Natural killer cell treated with Interleukin-12 subunit alpha and Interleukin-12 subunit beta and Interleukin-15 and Interleukin-18, amount 100 ng/mL, for 72 hours (primary cell): ENCODE measurements at places on chromosomes 5 and 9.
A peak's percentile ranks its signal among the peaks of the same experiment; 100 is the strongest.

- H3K4me3 ChIP-seq = no peak overlapping the region
- no peaks in the 10 kb centered on the region for H3K36me3 ChIP-seq
Measured at GRCh38 chr5:74126294-74126693, 500.3 kb downstream of the ARHGEF28 start.

DNA sequence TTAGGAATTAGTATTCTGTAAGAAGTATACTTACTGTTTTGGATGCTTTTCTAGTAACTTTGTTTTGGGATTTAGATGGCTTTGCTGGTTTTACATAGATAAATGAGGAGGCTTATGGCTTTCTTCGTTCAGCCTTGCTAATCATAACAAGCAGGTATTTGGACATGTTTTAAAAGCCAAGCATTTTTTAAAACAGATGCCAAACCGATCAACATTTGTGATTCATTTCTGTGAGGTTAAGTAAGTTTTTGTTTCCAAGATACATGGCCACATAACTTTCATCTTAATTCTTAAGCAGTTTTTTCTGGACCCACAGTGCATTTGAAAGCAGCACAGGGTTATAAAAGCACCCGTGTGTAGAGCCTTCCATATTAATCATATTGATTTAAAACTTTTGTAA is 21.7 kb downstream of the TARS1 start:
- H3K36me3 ChIP-seq = peaks cover 47% of the 10 kb centered on the region
- H3K27me3 ChIP-seq = no peaks in the 10 kb centered on the region
- DNase-seq = no peak
- H3K27ac ChIP-seq = no peak overlapping the region
- H3K4me3 ChIP-seq = no peak overlapping the region

GRCh38 chr5:151618907-151619306 is 27.8 kb upstream of the FAT2 start:
- no peaks in the 10 kb centered on the region for H3K4me1 ChIP-seq
- no peak for DNase-seq

DNA sequence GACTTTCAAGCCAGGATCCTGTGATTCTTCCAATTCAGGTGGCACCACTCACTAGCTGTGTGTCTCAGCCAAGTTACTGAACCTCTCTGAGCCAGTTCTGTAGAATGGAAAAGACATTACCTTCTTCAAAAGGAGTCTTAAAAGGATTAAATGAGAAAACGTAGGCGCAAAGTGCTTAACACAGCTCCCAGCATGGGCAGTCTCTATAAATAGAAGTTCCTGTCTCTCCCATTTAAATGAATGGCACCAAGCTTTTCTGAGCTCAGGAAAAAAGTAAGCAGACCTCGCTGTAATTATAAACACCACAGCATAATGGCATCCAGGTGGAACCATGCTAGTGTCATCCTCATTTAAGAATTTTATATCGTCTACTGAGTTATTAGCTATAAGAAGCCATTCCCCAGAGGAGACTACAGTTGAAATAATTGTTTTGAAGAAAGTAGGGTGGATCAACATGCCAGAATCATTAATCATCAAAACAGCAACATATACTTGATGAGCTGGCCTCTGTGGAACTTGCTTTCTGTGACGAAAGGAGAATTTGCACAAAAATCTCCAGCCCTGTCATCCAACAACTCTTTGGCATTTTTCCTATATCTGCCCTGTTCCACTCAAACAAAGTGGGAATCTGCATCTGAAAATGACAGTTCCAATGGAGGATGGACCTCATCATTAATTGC is 188.9 kb downstream of the SPOCK1 start:
- H3K27ac ChIP-seq = no peak overlapping the region
- H3K36me3 ChIP-seq = no peaks in the 10 kb centered on the region
- H3K4me3 ChIP-seq = no peak overlapping the region
- H3K27me3 ChIP-seq = peaks cover 17% of the 10 kb centered on the region
- DNase-seq = no peak

DNA sequence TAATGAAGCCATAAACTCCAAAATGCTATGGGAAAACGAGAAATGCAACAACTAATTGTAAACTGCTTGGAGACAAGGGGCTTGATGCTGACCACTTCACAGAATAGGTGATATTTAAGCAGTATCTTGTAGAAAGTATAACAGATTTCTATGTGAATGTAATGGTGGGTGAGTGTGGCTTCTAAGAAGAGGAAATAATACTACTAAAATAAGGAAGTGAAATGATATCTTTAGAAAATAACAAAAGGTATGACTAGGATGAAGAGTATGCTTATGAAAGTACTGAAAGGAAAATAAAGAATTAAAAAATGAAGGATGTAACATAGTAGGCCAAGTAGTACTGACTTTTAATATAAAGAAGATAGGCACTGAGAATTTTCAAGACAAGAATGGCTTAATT is 94.2 kb downstream of the AGTPBP1 start:
- no peaks in the 10 kb centered on the region for H3K27me3 ChIP-seq
- no peak for DNase-seq
- H3K36me3 ChIP-seq = peaks cover under 1% of the 10 kb centered on the region
- H3K27ac ChIP-seq = no peak overlapping the region
- peaks cover 17% of the 10 kb centered on the region for H3K4me1 ChIP-seq
- no peak overlapping the region for H3K4me3 ChIP-seq

- no peaks in the 10 kb centered on the region for H3K36me3 ChIP-seq
- H3K27me3 ChIP-seq = no peaks in the 10 kb centered on the region
- H3K4me1 ChIP-seq = peaks cover 40% of the 10 kb centered on the region
- peak overlapping the region; percentile 50 for H3K4me3 ChIP-seq
Measured at GRCh38 chr5:141960449-141961323, 2.7 kb upstream of the PCDH12 start.

- no peak overlapping the region for H3K4me3 ChIP-seq
- H3K27ac ChIP-seq = no peak overlapping the region
- no peaks in the 10 kb centered on the region for H3K36me3 ChIP-seq
- peaks cover 9% of the 10 kb centered on the region for H3K27me3 ChIP-seq
Measured at GRCh38 chr9:107350443-107350842, 67.4 kb downstream of the RAD23B start.

GRCh38 chr9:111588846-111589245 is 10.6 kb downstream of the PTGR1 start:
- no peaks in the 10 kb centered on the region for H3K36me3 ChIP-seq
- no peak for DNase-seq

DNA sequence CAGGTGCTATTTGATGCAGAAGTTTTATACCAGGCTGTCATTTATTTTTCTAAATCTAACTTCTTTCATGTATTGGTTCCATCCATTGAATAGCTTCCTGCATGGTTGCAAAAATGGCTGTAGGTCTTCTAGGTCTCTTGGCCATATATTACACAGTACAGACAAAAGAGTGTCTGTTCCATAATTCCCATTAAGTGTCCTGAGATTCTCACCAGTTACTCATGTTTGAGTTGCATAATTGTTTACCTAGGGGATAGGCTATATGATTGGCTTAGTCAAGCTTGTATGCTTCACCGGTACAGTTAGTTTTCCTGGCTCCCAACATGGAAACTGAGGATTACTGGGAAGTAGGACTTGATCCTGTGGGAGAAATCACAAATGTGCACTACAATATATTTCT is 399.4 kb upstream of the NUDT12 start:
- no peaks in the 10 kb centered on the region for H3K4me1 ChIP-seq
- DNase-seq = no peak
- H3K27ac ChIP-seq = no peak overlapping the region

GRCh38 chr5:116598911-116599310 is 24.3 kb upstream of the SEMA6A start:
- no peak overlapping the region for H3K27ac ChIP-seq
- H3K27me3 ChIP-seq = peaks cover 5% of the 10 kb centered on the region
- no peaks in the 10 kb centered on the region for H3K4me1 ChIP-seq
- H3K36me3 ChIP-seq = no peaks in the 10 kb centered on the region

DNA sequence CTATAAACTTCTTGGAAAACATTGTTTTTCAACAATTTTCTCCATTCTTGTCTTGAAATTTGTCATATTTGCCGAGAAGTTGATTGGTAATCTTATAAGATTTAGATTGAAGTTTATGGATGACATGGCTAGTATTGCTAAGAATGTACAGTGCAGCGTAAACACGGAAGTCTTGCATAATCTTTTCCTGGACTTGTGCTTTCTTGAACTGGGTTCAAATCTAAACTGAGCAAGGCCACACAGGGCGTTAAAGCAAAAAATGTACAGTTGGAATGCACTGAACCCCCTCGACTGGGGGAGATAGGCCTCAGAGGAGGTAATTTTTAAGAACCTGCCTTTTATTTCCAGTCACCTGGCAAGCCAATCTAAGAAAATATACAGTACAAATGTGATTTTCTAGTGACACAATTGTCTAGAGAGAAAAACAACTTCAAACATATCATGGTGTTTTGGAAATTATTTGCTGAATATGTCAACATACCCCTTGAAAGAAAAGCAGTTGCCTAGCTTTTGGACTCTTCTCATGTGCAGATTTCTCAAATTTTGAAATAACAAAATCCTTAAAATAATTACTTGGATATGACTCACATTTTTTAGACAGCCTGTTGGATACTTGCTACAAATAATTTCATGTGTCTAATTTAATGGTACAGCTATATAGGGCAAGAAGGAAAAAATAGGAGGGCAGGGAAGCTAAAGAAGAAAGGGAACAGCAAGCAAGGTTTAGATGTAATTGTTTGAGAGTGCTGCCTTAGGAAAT is 18.5 kb upstream of the GAS1 start:
- H3K27ac ChIP-seq = no peak overlapping the region
- no peak for DNase-seq
- H3K4me3 ChIP-seq = no peak overlapping the region
- no peaks in the 10 kb centered on the region for H3K36me3 ChIP-seq
- H3K4me1 ChIP-seq = no peaks in the 10 kb centered on the region
- H3K27me3 ChIP-seq = peaks cover 14% of the 10 kb centered on the region

- H3K4me3 ChIP-seq = no peak overlapping the region
- no peak overlapping the region for H3K27ac ChIP-seq
- H3K27me3 ChIP-seq = no peaks in the 10 kb centered on the region
- DNase-seq = no peak
- H3K4me1 ChIP-seq = no peaks in the 10 kb centered on the region
Measured at GRCh38 chr5:164332349-164333196, 827.2 kb downstream of the MAT2B start.

DNA sequence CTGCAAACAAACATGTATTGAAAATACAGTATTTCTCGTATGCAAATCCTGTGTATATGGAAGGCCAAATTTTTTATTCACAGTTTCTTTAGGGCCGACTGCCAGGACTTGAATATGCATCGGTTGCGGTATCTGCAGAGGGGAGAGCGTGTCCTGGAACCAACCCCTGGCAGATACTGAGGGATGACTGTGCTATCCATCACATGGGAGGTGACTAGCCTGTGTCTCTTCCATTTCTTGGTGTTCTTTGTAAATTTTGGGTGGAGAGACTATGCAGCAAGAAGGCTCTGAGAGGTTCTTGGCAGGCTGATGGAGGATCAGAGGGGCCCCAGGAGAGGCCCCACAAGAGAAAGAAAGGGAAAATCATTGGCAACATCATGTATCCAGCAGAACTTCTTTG is 384.3 kb downstream of the YTHDC2 start:
- no peak for DNase-seq
- no peaks in the 10 kb centered on the region for H3K27me3 ChIP-seq
- no peak overlapping the region for H3K27ac ChIP-seq
- no peaks in the 10 kb centered on the region for H3K4me1 ChIP-seq
- no peak overlapping the region for H3K4me3 ChIP-seq

GRCh38 chr5:19241690-19242089 is 746.3 kb downstream of the CDH18 start:
- no peak for DNase-seq
- no peaks in the 10 kb centered on the region for H3K27me3 ChIP-seq
- peaks cover 7% of the 10 kb centered on the region for H3K36me3 ChIP-seq
- H3K4me3 ChIP-seq = no peak overlapping the region
- H3K4me1 ChIP-seq = no peaks in the 10 kb centered on the region
- H3K27ac ChIP-seq = no peak overlapping the region

GRCh38 chr9:15400281-15400941 is 22.3 kb upstream of the SNAPC3 start:
- DNase-seq = no peak
- H3K4me3 ChIP-seq = no peak overlapping the region
- H3K27me3 ChIP-seq = no peaks in the 10 kb centered on the region
- H3K4me1 ChIP-seq = no peaks in the 10 kb centered on the region
- H3K36me3 ChIP-seq = no peaks in the 10 kb centered on the region
- H3K27ac ChIP-seq = no peak overlapping the region

- no peak overlapping the region for H3K4me3 ChIP-seq
- no peak for DNase-seq
- no peaks in the 10 kb centered on the region for H3K36me3 ChIP-seq
- H3K4me1 ChIP-seq = no peaks in the 10 kb centered on the region
- H3K27me3 ChIP-seq = no peaks in the 10 kb centered on the region
Measured at GRCh38 chr9:18566121-18566520, 92.2 kb downstream of the ADAMTSL1 start.

- no peaks in the 10 kb centered on the region for H3K27me3 ChIP-seq
- H3K27ac ChIP-seq = no peak overlapping the region
- no peak overlapping the region for H3K4me3 ChIP-seq
- H3K36me3 ChIP-seq = no peaks in the 10 kb centered on the region
Measured at GRCh38 chr5:54091307-54092130, 218.9 kb downstream of the ARL15 start.

DNA sequence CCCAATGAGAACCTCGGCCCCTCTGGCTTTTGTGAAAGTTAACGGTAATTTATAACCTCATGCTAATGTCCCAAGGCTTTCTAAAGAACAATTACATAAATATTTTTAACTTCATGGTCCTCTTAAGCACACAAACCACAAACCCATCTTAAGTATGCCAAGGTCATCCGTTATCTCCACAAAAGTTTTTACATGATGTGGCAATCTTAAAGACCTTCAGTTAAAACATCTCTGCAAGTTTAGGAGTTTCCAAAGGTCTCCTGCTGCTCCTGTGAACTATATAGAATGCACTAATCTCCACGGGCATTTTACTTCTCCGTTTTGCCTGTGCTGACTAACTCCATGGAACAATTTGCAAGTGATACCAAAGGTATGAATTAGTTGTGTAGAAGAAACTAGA is 228.2 kb downstream of the TLE1 start:
- H3K27ac ChIP-seq = no peak overlapping the region
- no peak for DNase-seq
- no peaks in the 10 kb centered on the region for H3K36me3 ChIP-seq
- H3K27me3 ChIP-seq = peaks cover 13% of the 10 kb centered on the region
- no peak overlapping the region for H3K4me3 ChIP-seq
- H3K4me1 ChIP-seq = no peaks in the 10 kb centered on the region

DNA sequence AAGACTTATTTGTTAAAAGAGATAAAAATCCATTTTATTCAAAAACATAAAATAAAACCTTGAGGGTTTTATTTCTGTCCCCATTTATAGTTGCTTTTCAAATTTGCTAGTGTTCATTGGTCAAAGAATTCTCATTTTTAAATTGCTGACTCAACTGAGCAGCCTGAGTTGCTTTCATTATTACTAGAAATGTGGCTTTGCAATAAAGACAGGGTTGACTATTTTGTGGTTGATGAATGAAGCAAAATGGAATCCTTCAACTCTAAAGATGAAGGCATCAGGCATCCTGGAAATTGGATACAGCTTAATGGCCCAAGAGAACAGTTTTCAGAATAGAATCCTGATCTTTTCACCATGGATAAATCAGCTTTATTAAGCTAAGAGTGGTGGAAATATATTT is 23.9 kb upstream of the PPP3R2 start:
- no peaks in the 10 kb centered on the region for H3K36me3 ChIP-seq
- no peaks in the 10 kb centered on the region for H3K4me1 ChIP-seq
- H3K27ac ChIP-seq = no peak overlapping the region
- H3K4me3 ChIP-seq = no peak overlapping the region
- no peak for DNase-seq
- no peaks in the 10 kb centered on the region for H3K27me3 ChIP-seq

- peak; percentile 82 for DNase-seq
- H3K36me3 ChIP-seq = peaks cover 10% of the 10 kb centered on the region
- H3K27me3 ChIP-seq = no peaks in the 10 kb centered on the region
- peak overlapping the region; percentile 67 for H3K4me3 ChIP-seq
- H3K27ac ChIP-seq = peak overlapping the region; percentile 91
- H3K4me1 ChIP-seq = peaks cover 32% of the 10 kb centered on the region
Measured at GRCh38 chr9:129863059-129863690, 27.9 kb downstream of the USP20 start.
